ENCODE measurements at places on chromosomes 2 and 18.

- H3K4me3 ChIP-seq, result no peak overlapping the region
- H3K27ac ChIP-seq, result no peak overlapping the region
- no peak for DNase-seq
- peaks cover 12% of the 10 kb centered on the region for H3K4me1 ChIP-seq
- no peaks in the 10 kb centered on the region for H3K27me3 ChIP-seq
Observed at GRCh38 chr2:223026357-223027110, 25.5 kb upstream of the KCNE4 start.

- H3K36me3 ChIP-seq, result no peaks in the 10 kb centered on the region
- DNase-seq, result no peak
- H3K27me3 ChIP-seq, result no peaks in the 10 kb centered on the region
- peaks cover 9% of the 10 kb centered on the region for H3K4me1 ChIP-seq
- no peak overlapping the region for H3K27ac ChIP-seq
Observed at GRCh38 chr2:29006092-29006979, 25.2 kb downstream of the TOGARAM2 start.

DNA sequence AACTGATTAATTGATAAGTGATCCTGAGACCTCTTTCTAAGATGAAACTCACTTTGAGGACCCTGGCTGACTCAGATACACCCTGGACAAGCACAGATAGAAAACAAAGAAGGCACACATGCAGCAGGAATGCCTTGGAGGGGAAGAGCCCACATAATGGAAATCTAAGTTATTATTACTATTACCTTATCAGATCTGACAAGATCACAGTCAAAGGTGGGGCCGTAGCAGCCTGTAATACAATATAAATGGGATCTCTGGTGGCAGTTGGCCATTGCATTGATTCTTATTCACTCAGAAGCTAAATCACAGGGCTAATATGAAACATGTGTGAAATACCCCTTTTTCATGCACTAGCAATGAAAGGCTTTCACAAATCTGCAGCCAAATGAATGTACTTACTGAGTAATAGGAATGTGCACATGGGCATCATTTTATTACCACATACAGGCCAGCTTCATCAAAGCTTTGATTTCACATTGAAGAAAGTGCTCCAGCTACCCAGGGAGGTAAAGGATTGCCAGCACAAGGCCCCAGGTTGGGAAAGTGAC, 84.0 kb downstream of the ZBTB7C start:
- H3K4me1 ChIP-seq, result no peaks in the 10 kb centered on the region
- no peak overlapping the region for H3K4me3 ChIP-seq
- no peaks in the 10 kb centered on the region for H3K36me3 ChIP-seq
- no peaks in the 10 kb centered on the region for H3K27me3 ChIP-seq
- DNase-seq, result no peak
- no peak overlapping the region for H3K27ac ChIP-seq

- no peak overlapping the region for H3K4me3 ChIP-seq
- H3K4me1 ChIP-seq, result no peaks in the 10 kb centered on the region
- no peak for DNase-seq
- no peaks in the 10 kb centered on the region for H3K27me3 ChIP-seq
- H3K27ac ChIP-seq, result no peak overlapping the region
Observed at GRCh38 chr2:14700753-14701152, 68.2 kb downstream of the LRATD1 start.

GRCh38 chr2:230600881-230601280, 111.8 kb upstream of the CAB39 start:
- no peaks in the 10 kb centered on the region for H3K36me3 ChIP-seq
- no peak overlapping the region for H3K27ac ChIP-seq

DNA sequence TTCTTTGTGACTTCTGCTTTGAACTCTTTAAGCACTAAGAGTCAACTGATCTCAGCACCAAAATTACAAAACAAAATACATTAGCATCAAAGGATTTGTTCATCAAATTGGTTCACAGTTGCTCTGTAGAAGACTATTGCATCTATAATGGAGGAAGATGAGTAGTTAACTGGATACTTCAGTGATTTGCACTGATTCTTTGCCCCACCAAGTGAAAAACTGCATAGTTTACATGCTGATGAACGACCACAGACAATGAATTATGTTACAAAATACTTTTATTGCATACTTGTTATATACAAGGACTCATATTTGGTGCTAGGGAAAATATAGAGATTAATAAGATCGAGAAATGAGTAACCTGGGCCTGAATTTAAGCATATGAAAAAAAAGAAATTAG, 107.2 kb downstream of the SCG2 start:
- DNase-seq, result no peak
- H3K36me3 ChIP-seq, result no peaks in the 10 kb centered on the region
- H3K27ac ChIP-seq, result no peak overlapping the region
- H3K4me1 ChIP-seq, result no peaks in the 10 kb centered on the region
- no peak overlapping the region for H3K4me3 ChIP-seq
- H3K27me3 ChIP-seq, result no peaks in the 10 kb centered on the region

DNA sequence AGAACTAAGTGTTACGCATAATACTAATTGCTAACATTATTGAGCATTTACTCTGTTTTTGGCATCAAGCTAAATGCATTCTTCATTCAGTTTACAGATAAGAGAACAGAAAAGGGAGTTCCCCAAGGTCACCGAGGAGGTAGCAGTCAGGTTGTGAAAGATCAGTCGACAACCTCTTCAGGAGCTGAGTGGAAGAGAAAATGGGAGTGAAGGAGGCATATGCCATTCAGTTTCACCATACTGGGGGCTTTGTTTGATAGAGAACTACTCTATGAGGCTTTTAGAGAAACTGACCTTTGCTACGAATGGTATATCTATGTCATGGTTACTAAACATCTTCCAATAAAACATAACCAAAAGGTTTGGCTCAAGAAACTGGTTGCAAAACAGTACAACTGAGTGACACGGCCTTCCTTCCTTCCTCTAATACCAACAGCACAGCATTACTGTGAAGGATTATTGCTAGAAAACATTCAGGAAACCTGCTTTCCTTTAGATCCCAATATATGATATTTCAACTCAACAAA, 112.1 kb downstream of the RBMS1 start:
- H3K4me3 ChIP-seq, result no peak overlapping the region
- no peaks in the 10 kb centered on the region for H3K36me3 ChIP-seq
- DNase-seq, result no peak
- H3K27ac ChIP-seq, result peak overlapping the region; percentile 67
- H3K4me1 ChIP-seq, result peaks cover 70% of the 10 kb centered on the region

- DNase-seq, result peak; percentile 49
- no peaks in the 10 kb centered on the region for H3K36me3 ChIP-seq
Observed at GRCh38 chr2:188293601-188294351, 2.1 kb downstream of the GULP1 start.

GRCh38 chr2:102041351-102041750, 49.6 kb downstream of the IL1R2 start:
- DNase-seq, result no peak
- peaks cover 56% of the 10 kb centered on the region for H3K27me3 ChIP-seq
- H3K4me3 ChIP-seq, result no peak overlapping the region

DNA sequence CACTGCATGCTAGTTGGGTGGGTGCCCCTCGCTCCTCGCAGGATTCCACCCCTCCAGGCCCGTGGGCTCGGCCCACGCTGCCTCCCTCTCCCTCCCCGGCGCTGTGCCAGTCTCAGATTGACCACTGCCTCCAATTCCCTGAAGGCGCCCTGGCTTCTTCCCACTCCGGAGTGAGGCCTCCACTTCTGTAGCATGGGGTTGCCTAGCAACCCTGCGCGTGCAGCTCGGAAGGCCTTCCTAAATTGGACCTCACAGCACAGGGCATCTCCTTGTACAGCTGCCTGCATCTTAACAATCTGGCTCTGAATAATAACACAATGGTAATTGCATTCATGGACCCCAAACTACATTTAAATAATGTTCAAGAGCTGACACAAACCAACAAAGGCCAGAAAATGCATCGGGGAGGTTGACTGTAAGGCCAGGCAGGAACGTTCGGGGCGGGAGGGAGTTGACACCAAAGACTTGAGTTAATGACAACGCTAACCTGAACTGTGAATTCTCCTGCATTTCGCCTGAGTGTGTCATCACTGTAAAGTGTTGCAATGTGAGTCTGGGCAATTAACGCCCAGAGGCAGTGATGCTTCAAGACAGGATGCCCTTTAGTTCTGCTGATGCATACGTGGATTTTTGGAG, 222.9 kb downstream of the ZBTB7C start:
- no peak for DNase-seq
- no peaks in the 10 kb centered on the region for H3K27me3 ChIP-seq
- H3K4me3 ChIP-seq, result no peak overlapping the region
- no peaks in the 10 kb centered on the region for H3K36me3 ChIP-seq
- H3K4me1 ChIP-seq, result no peaks in the 10 kb centered on the region

GRCh38 chr2:9950521-9951271, 797 bp upstream of the GRHL1 start:
- peak overlapping the region; percentile 67 for H3K4me3 ChIP-seq
- peaks cover 33% of the 10 kb centered on the region for H3K27me3 ChIP-seq
- no peak overlapping the region for H3K27ac ChIP-seq
- peak; percentile 49 for DNase-seq
- no peaks in the 10 kb centered on the region for H3K36me3 ChIP-seq

DNA sequence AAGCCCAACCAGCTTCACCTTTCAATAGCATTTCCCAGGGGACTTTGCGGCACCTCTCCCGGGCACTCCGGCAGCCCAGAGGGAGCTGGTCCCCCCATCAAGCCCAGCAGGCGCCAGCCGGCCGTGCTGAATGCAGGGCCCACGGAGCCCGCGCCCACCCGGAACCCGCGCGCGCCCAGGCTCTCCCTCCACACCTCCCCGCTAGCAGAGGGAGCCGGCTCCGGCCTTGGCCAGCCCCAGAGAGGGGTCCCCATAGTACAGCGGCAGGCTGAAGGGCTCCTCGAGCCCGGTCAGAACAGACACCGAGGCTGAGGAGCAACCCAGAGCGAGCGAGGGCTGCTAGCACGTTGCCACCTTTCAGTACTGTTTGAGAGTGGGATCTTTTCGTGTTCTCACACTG, 300.8 kb downstream of the DSEL start:
- no peak for DNase-seq
- no peaks in the 10 kb centered on the region for H3K27me3 ChIP-seq
- no peak overlapping the region for H3K4me3 ChIP-seq

GRCh38 chr2:24385366-24385765, 25.0 kb upstream of the ITSN2 start:
- DNase-seq, result no peak
- H3K36me3 ChIP-seq, result no peaks in the 10 kb centered on the region
- no peak overlapping the region for H3K4me3 ChIP-seq
- no peaks in the 10 kb centered on the region for H3K4me1 ChIP-seq
- no peak overlapping the region for H3K27ac ChIP-seq

DNA sequence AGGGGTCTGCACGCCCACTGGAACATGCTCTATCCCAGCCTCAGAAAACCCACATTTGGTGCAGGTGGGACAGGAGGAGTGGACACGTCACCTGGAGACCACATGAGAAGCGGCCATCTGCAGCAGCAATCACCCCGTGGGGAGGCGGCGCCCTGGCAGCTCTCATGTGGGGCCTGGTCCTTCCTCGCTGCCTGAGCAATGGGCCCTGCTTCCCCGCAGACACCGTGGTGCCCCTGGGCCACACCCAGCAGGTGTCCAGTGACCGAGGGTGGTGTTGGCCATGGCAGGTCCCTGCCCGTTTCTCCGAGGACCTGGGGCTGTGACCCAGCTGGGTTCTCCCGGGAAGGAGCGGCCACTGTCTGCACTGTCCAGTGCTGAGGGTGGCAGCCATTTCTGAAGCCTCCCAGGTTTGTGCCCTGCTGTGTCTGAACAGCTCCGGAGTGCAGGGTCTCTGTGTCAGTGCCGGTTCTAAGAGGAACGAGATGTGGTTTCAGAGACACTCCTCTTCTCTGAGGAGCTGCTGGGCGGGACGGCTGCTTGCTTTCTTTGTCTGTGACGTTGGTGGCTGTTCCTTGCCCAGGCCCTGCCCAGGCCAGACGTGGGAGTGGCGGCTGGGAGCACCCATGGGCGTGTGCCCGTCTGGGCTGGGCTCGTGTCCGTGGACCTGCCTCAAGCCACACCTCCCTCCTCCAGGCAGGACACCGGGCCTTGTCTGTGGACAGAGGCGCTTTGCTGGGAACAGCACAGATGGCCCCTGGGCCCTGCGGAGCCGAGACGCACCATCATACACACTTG, 44.8 kb downstream of the NFATC1 start:
- H3K27ac ChIP-seq, result no peak overlapping the region
- no peaks in the 10 kb centered on the region for H3K36me3 ChIP-seq
- H3K4me1 ChIP-seq, result peaks cover 5% of the 10 kb centered on the region
- no peaks in the 10 kb centered on the region for H3K27me3 ChIP-seq
- no peak for DNase-seq

DNA sequence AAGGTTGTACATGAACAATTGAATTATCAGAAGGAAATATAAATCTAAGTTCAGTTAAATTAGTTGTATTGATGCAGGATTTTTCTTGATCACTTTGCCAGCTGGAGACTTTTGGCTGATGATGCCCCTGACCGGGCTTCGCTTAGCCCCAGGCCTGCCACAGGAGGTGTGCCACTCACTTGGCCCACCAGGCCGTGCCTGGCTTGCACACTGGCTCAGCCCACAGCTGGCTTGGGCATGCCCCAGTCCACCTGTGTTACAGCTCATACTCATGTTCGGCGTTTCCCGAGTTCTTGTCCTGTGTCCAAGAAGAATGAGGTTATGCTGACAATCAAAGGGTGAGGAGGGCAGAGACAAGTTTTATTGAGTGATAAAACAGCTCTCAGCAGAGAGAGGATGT, 773.9 kb upstream of the FANCL start:
- H3K27me3 ChIP-seq, result no peaks in the 10 kb centered on the region
- no peak overlapping the region for H3K27ac ChIP-seq
- DNase-seq, result no peak
- no peaks in the 10 kb centered on the region for H3K36me3 ChIP-seq
- H3K4me1 ChIP-seq, result no peaks in the 10 kb centered on the region

DNA sequence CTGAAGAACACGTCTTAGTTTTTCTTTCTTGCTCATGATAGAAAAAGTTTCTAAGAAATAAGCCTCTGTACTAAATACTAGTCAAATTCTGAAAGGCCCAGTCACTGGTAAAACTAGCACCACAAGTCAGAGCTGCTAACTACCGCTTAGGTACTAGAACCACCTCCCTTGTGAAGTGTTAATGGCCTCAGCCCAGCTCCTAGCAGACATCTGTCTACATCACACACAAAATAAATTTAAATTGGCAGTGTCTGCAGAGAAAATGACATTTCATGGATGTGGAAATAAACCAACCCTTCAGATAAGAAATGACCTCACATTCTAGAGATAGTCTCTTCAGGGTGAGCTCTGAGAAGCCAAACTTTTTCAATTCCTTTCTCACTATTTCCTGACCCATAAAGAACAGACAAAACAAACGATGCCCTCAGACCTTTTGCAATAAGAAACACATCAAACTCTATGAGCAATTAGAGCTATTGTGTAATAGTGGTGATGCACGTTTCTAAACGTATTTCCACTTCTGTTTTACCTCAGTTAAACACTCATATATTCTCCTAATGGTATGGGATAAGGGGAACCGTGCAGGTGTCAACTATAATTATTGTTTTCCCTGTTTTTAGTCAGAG, 70.3 kb upstream of the DSG1 start:
- H3K36me3 ChIP-seq, result no peaks in the 10 kb centered on the region
- H3K4me1 ChIP-seq, result no peaks in the 10 kb centered on the region
- DNase-seq, result no peak
- H3K27me3 ChIP-seq, result no peaks in the 10 kb centered on the region
- no peak overlapping the region for H3K4me3 ChIP-seq
- H3K27ac ChIP-seq, result no peak overlapping the region

Data from A673 (cell line).